ENCODE measurements at places on chromosomes 1 and 21.

GRCh38 chr1:54070171-54070837, 16.9 kb downstream of the TCEANC2 start:
- DNase-seq, result no peak

DNA sequence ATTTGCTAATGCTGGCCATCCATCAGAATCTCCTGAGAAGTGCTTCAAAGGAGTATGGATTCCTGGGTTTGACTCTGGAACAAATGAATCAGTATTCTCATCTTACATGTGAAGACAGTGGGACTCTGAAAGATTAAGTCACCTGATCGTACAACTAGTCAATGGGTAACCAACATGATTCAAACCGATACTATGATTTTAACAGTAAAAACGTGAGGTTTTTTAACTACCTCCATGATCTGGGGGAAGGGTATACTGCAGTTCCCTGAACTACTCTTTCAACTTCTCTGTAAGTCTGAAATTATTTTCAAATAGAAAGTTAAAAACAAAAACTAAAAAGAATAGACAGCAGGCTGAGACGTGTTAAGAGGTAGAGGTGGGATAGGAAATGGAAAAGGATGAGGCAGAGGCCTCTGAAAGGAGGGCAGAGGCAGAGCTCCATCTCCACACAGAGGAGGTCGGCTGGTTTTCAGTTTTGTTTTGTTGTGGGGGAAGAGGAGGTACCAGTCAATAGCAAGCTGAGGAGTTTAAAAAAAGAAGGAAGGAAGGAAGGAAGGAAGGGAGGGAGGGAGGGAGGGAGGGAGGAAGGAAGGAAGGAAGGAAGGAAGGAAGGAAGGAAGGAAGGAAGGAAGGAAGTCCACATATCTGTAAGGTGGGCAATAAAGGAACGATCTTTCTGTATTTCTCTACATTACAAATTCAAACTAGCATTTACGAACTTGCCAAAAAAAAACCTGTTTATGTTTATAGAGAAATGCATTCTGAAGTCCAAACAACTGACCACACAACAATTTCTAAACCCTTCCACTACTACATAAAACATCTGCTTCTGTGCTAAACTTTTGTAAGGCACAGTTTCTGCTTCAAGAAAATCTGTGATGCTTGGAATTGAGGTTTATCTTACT, 213.1 kb downstream of the RERE start:
- DNase-seq, result no peak

- DNase-seq, result no peak
Observed at GRCh38 chr1:29322861-29323585, 86.7 kb downstream of the PTPRU start.

DNA sequence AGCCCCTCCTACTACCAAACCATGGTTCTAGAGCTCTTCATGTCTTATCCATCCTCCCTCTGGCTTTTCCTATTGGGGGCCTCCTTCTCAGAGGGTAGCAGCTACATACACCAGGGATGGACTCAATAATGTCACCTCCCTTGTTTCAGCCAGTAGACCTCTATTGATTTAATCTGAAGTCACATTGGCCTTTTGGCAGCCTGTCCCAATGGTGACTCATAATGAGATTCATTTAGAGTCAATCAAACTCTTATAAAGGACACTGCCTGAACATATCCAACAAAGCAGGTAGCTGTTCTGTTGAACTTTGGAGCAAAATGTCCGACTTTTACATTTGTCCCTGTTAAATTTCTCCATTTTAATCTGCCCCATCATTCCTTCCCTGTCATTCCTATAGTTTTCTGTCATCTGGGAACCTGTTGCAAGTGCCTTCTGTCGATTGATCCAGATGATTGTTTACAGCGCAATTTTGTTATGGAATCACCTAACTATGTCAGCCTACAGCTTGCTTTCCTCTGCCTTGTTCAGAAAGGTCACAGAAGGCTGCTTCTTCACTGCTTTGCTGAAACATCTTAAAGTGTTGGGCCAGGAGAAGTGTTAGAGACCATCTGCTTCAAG, 105.9 kb downstream of the ETS2 start:
- no peak for DNase-seq

DNA sequence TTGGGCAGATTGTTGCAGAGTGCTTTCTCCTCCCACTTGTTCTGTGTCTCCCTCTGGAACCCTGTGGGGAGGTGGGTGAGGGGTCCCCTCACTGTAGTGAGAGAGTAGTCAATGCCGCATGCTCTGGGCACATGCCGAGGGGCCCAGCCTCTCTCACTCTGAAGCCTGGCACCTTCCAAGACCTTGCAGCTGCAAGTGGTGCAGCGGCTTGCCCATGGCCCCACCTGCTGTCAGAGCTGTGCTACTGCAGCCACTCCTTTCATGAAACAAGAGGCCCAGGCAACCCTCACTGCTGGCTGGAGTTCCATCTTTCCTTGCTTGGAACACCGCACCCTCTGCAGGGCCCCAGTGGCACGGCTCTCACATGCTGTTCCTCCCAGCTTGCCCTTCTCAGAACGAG, 58.4 kb upstream of the COL6A1 start:
- DNase-seq, result peak; percentile 82

DNA sequence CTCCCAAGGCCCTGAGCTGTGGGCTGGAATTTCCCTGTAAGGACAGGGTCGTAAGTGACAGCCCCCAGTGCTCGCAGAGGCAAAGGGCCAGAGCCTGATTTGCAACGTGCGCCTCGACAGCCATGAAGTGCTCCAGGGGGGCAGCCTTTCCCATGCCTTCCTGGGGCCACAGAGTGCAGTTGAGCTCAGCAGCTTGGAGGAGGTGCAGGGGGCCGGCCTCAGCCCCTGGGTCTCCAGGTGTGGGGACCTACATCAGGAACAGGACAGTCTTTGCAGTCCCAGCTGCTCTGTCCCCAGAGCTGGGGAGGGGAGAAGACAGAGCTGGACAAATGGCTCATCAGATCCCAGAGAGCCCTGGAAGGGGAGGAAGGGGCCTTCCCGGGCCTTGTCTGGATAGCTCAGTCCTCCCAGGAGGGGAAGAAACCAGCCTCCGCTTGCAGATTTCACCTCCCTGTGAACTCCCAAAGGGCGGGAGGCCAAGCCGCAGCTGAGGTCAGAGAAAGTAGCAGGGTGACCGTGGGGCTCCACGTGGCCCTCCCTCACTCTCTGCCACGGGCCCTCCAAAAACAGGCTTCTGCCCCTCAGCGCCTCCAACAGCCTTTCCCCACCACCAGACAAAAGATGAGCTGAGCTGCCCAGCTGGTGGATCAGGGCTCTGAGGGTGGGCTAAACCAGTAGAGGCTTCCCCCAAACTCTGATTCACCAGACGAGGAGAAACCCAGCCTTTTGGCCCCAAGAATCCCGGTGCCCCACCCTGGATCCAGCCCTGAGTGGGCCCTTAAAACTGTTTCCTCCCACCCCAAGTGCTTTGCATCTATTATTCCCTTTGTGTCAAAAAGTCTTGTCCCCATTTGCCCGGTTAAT, 76.5 kb downstream of the DHRS3 start:
- no peak for DNase-seq

DNA sequence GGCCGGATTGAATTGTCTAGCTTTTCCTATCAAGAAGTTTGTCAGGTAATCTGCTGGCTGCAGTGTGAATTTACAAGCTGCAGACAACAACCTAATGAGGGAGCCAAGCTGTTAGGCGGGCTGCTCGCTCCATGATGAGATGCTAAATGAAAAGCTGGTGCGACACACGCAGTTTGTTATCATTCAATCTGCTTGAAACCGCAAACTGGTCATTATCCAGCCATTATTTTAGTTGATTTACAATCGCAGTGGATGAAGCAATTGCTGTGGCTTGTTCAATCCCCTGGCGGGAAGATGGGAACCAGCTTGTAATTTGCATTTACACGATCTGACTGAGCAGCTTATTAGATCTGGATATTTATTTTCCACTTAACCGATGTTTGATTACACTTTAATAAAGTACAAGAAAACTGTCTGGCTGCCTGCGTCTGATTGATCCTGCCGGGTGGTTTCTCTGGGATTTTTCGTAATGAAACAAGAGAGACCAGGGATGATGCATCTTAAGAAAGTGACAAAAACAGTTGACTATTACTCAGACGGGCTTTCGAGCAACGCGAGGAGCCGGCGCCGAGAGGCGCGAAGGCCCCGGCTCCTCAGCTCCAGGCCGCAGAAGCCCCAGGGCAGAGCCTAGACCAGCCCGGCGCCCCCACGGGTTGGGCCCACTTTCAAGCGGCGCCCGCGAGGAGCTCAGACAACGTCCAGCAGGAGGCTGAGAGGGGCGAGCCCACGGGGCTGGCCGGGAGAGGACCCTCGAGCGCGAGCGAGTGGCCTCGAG, 118.0 kb upstream of the BARHL2 start:
- DNase-seq, result no peak

Measured in left forelimb (tissue), 1 donor.